ENCODE measurements at places on chromosomes 16 and 17. TPM values are rescaled to one million over a fixed set of nuclear protein-coding genes. Genes with fewer than 3 reads are reported as not detected.

The PGAP3 gene
- 16.1 TPM for polyA plus RNA-seq

The C17orf100 gene
- 3.1 TPM for polyA plus RNA-seq

The CCL7 gene
- polyA plus RNA-seq = not detected

The NPIPA5 gene
- polyA plus RNA-seq = 1.4 TPM

The P2RX1 gene
- 1.9 TPM for polyA plus RNA-seq

The PTX4 gene
- 0.45 TPM for polyA plus RNA-seq

The SNRNP25 gene
- 20.6 TPM for polyA plus RNA-seq

The IRX5 gene
- polyA plus RNA-seq = 3.7 TPM

The CCDC144A gene
- polyA plus RNA-seq = 0.63 TPM

The UNC45B gene
- polyA plus RNA-seq = 186 TPM

The GAA gene
- polyA plus RNA-seq = 29.9 TPM

The MILR1 gene
- 3.1 TPM for polyA plus RNA-seq

The HBM gene
- polyA plus RNA-seq = 7.3 TPM

The WFIKKN1 gene
- polyA plus RNA-seq = 0.22 TPM

The FOXN1 gene
- polyA plus RNA-seq = not detected

The TBKBP1 gene
- polyA plus RNA-seq = 21.2 TPM

The CDR2L gene
- 7.2 TPM for polyA plus RNA-seq

The WFIKKN2 gene
- polyA plus RNA-seq = 1.2 TPM

The MARVELD3 gene
- polyA plus RNA-seq = 0.41 TPM

The DBNDD1 gene
- polyA plus RNA-seq = 12.3 TPM

The BRIP1 gene
- 6.2 TPM for polyA plus RNA-seq

The WDR45B gene
- polyA plus RNA-seq = 58.3 TPM

The TPSB2 gene
- 2.8 TPM for polyA plus RNA-seq

The POLR3K gene
- polyA plus RNA-seq = 9.4 TPM

The CDT1 gene
- polyA plus RNA-seq = 18.6 TPM

The PIK3R5 gene
- 1.6 TPM for polyA plus RNA-seq

The COX10 gene
- 14.3 TPM for polyA plus RNA-seq

The LGALS9B gene
- polyA plus RNA-seq = not detected

The ETV4 gene
- 7.2 TPM for polyA plus RNA-seq

The KRT24 gene
- not detected for polyA plus RNA-seq

The CD19 gene
- polyA plus RNA-seq = 0.16 TPM

The GNAO1 gene
- polyA plus RNA-seq = 3.9 TPM

The NPIPA3 gene
- polyA plus RNA-seq = 9.8 TPM

The SUMO2 gene
- 365 TPM for polyA plus RNA-seq

The DRC7 gene
- polyA plus RNA-seq = 0.23 TPM

The WFDC1 gene
- polyA plus RNA-seq = 1.9 TPM

The HSD17B1 gene
- polyA plus RNA-seq = 2.9 TPM

The ACSM2B gene
- polyA plus RNA-seq = 0.27 TPM

The NT5M gene
- polyA plus RNA-seq = 6.7 TPM

The RGS11 gene
- 0.86 TPM for polyA plus RNA-seq

The CALB2 gene
- 0.62 TPM for polyA plus RNA-seq

The MYH13 gene
- polyA plus RNA-seq = 1.5 TPM

The CORO1A gene
- polyA plus RNA-seq = 23.3 TPM

The MYLK3 gene
- 9.8 TPM for polyA plus RNA-seq

The KLHL11 gene
- polyA plus RNA-seq = 4.4 TPM

The TP53TG3 gene
- not detected for polyA plus RNA-seq

The GPR179 gene
- polyA plus RNA-seq = 0.51 TPM

The HOXB7 gene
- polyA plus RNA-seq = 8.0 TPM

The TMEM170A gene
- polyA plus RNA-seq = 14.9 TPM

The KRTAP4-16 gene
- not detected for polyA plus RNA-seq

The PRR35 gene
- polyA plus RNA-seq = 0.09 TPM

The TBC1D3B gene
- 8.9 TPM for polyA plus RNA-seq

The OTOP2 gene
- not detected for polyA plus RNA-seq

The GP1BA gene
- polyA plus RNA-seq = 0.81 TPM

The CD79B gene
- 2.4 TPM for polyA plus RNA-seq

The NAGLU gene
- 17.2 TPM for polyA plus RNA-seq

The GPR142 gene
- polyA plus RNA-seq = 0.47 TPM

The XPO6 gene
- polyA plus RNA-seq = 63.0 TPM

The NME2 gene
- 344 TPM for polyA plus RNA-seq
